ENCODE measurements at places on chromosomes 1 and 21.

GRCh38 chr1:99457381-99458165 lies 188.3 kb upstream of the PALMD start:
- DNase-seq = no peak

DNA sequence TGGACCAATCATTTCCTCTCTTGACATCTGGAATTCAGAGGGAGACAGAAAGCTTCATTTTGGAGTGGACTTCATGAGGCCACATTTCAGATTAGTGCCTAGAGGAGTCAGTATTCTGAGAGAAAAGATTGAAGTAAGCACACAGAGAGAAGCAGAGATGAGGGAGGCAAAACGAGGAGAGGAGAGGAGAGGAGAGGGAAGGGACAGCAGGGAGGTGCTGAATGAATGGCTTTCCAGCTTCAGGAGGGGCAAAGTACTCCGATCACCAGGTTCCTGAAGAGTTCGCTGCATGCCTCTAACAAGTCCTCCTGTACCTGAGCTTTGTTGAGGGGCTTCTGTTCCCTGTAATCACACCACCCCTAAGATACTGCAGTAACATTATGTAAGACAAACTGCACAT lies 76.0 kb downstream of the NRIP1 start:
- DNase-seq = no peak

DNA sequence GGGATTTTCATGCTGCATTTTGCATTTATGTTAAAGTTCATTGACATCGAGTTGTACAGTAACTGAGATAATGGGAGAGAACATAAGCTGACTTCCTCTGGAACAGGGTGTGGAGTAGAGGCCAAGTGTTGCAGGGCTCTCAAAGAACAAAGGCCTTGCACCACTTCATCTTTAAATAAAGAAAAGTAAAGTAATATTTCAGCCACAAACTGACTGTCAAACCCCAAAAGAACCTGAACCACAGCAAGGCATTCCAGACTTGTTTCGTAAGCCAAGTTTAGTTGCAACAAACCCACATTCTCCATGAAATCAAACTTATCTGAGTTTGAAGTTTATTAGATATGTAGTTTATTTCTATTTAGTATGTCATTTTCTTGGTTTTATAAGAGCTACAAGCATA lies 19.1 kb upstream of the HMGCS2 start:
- no peak for DNase-seq

DNA sequence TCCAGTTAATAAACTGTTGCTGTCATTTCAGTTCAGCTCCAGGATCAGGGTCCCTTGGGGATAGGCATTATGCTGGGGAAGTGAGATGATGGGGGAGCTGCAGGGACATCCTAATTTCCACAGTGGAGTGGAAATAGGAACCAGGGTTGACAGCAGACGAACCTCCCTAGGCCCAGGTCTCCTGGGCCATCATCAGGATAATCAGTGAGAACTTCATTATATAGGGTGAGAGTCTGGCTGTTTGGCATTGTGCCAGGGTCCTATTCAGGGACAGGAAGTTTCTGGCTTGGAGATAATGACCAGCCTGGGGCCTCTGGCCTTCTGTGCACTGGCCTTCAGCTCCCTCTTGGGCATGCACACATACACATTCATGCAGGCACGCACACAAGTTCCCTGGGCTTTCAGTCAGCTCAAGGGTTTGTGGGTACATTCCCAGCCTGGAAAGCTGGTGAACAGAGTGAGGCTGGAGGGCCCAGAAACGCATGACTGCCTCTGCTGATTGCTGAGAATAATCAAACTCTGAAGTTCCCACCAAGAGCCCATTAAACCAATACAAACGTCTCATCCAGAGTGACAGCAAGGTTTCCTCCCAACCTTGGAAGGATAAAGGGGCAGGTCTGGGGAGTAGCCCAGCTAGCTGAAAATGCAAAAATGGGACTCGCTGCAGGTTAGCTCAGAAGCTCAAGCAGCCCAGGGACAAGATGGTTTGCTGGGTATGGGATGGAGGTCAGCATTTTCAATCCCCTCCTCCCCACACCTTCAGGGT lies 13.9 kb upstream of the LRIG2 start:
- DNase-seq = no peak

GRCh38 chr1:217244971-217245370 lies 385.9 kb downstream of the GPATCH2 start:
- DNase-seq = no peak

GRCh38 chr1:196897158-196897828 lies 9.4 kb downstream of the CFHR4 start:
- DNase-seq = no peak

All from activated naive CD4-positive, alpha-beta T cell treated with anti-CD3 and anti-CD28 coated beads, Interleukin-2, amount 10 ng/mL, durations not matched to agents 7 days and 5 days (primary cell).